ENCODE measurements at places on chromosomes 1 and 21.

DNA sequence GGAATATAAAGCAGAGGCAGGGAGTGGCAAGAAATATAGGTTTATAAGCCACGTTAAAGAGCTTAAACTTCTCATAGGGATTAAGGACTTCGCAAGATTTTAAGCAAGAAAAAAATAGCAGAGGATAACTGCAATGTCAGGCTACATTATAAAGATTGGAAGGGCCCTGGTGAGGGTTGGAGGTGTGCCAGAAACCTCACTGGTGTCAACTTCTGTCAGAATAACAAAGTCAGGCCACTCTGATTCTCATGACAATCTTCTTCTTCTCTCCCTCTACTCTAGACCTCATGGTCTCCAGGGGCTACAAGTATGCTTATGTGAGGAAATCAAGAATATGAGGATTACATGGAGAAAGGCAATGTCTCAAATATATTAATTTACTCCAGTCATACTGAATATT lies 32.6 kb upstream of the FMO2 start:
- no peak for DNase-seq

- DNase-seq, result no peak
Measured at GRCh38 chr1:46136711-46137110, 4.3 kb upstream of the PIK3R3 start.

- no peak for DNase-seq
Measured at GRCh38 chr21:30354308-30355005, 6.1 kb upstream of the KRTAP23-1 start.

DNA sequence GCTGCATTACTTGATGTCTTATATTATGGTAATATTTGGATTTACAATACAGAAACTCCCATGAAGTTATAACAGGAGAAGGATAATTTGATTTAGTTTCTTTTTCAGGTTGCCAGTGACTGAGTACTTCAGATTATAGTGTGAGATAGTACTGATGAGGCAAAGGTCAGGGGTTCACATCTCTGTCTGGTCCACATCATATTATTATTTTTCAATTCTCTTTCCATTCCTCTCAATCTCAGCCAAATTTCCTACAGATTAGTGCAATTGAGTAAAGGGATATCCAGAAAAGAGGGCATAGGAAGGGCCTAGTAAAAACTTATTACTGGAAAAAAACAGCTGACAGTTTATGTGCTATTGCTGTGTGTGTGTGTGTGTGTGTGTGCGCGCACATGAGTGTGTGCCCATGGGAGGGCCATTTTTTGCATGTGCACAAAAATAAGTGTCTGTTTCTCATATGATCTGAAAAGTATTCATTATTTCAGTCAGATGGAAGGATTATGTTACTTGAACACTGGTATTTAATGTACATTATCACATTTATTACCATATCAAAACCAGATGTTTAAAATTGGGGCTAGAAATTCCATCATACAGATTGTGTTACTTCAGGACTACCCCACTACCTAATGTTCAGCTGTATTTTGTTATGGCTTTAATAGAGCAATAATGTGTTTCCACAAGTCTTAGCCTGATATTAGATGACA lies 78.3 kb upstream of the KCNK2 start:
- DNase-seq, result no peak

DNA sequence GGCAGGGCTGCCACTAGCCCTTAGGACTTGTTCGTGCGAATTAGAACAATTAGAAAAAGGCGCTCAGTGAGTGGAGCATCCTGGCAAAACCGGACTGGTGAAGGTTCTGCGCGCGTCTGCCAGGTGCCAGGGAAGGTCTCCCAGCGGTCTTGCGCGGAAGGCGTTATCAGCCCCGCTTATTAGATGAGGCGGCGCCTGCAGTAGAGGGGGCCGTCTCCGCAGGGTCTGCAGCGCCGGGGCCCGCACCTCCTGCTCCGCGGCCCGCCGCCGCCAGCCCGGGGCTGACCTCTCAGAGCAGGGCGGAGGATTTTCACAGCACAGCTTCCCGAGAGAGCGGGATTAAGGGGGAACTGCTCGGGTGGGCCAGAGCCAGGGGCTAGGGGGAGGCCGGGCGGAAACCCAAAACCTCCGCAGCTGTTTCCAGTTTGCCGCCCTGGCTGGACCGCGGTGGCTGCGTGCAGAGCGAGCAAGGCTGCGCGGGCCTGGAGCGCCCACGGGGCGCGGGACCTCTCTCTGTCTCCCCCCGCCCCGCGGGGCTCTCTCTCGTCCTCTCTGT lies 155.2 kb downstream of the FOXD2 start:
- no peak for DNase-seq

DNA sequence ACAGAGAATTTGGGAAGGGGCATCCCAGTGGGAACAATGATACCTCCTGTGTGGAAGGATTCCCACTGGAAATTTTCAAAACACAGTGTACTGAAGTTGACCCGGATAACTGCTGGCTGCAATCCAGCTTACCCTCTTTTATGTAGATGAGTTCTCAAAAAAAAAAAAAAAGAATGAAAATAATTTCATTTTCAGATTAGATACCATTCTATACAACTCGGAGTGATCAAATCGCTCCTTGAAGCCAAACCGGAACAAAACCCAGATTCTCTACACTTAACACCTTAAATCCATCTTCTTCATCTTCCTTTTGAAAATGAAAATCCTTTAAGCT lies 69.1 kb downstream of the KAZN start:
- DNase-seq, result no peak

GRCh38 chr1:185561629-185562028 lies 172.6 kb upstream of the HMCN1 start:
- no peak for DNase-seq

DNA sequence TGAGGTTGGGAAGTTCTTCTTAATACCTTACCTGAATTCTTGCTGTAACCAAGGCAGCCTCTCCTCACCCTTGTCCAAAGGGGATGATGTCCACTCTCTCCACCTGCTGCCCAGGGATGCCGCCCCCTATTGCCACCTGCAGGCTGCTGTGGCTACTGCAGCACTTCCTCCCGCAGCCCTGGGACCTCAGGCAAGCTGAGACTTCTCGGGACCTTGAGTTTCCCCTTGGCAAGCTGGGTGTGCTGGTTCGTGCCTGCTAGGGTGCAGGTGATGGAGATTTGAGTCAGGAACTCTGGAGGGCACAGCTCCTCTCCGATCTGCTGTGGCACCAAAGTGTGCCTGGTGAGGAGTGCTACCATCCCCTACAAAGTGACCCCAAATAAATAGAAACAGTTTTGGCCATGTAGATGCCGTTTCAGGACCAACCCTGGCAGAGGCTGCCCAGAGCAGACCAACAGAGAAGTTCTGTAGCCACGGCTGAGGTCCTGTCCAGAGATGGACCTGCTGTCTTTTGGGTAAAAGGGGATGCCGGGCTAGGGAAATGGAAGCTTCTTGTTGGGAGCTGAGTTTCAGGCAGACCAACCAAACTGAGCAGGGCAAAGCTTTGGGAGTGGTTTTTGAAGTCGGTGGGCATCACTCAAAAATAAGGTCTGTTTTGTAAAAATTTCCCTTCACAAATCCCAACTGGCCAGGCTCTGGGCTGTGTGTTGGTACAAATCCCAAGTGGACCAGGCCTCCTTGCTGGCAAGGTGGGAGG lies 31.7 kb downstream of the RUNX3 start:
- no peak for DNase-seq

- DNase-seq, result no peak
Measured at GRCh38 chr1:82162486-82163420, 362.0 kb downstream of the ADGRL2 start.

- DNase-seq, result no peak
Measured at GRCh38 chr1:57345916-57346315, 77.9 kb downstream of the DAB1 start.

- DNase-seq, result peak; percentile 14
Measured at GRCh38 chr1:17239420-17239819, 9.5 kb upstream of the PADI3 start.

- no peak for DNase-seq
Measured at GRCh38 chr1:34753163-34753562, 1.7 kb upstream of the GJB5 start.

DNA sequence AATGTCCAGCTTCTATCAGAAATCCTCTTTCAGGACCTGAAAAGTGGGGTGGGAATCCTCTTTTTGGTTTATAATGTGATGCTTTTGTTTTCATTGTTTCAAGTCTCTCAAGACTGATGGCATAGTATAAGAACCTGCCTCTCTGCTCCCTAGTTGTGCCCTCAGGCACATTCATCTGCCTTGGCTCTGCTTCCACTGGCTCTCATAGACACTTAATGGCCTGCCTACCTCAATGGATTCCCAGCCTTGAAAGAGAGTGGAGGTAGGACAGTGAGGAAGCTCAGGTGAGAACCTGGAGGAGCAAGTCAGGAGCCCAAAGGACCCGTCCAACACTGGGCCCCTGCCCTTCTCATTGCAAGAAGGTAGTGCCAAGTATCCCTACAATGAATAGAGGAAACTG lies 4.8 kb downstream of the TTLL7 start:
- no peak for DNase-seq

GRCh38 chr1:228136901-228137300 lies 3.2 kb upstream of the GUK1 start:
- DNase-seq, result peak; percentile 37

DNA sequence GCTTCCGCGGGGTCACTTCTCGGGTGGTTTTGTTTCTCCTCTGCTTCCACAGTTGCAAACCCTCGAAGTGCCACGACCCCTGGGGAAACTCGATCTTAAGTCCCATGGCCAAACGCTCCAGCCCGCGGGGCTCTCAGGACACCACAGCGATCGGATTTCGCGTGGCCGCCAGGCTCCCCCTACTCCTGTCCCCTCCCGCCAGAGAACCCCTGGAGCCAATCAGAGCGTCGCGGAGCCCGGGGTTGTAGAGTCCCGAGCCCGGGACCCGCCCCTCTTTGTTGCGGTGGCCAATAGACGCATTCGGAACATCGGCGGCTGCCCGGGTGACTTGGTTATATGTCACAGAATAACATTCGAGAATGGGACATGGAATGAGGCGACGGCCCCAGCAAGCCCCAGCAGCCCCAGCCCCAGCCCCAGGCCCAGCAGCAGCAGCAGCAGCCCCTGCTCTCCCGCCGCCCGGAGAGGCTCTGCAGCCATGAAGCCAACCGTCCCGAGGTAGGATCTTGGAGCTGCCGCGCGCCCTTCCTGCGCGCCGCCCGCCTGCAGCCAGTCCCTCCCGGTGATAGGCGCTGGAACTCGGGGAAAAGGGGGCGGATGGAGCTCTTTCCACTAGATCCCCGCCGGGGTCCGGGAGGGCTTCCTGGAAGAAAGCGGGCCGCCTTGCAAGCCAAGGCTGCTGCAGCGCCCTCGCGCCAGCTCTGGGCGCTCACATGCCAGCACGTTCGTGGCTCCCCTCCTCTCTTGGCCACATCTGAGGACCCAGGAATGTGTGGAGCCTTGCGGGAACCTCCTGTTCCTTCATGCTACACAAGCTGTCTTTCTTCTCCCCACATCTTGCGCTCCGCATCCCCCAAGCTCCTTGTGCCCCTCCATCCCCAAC lies at the start of gene VASH2:
VASH2 (plus strand) TSS at position 299 of the 883 bp plus-strand sequence. CDS start 1,002 bp downstream, outside the sequence.
- no peak for DNase-seq

DNA sequence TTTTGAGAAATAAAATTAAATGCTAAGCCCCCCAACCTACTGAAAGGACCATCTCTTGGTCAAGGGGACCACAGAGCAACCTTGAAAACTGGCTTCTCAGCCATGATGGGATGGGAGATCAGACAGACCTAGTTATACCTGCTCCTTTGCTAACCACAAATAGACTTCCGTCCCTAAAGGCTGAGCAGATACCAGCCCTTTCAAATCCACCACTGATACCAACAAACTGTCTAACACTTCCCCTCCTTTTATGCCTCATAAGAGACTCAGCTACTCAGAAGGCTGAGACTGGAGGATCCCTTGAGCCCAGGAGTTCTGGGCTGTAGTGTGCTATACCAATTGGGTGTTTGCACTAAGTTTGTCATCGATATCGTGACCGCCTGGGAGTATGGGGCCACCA lies 407.3 kb downstream of the SIPA1L2 start:
- DNase-seq, result no peak

DNA sequence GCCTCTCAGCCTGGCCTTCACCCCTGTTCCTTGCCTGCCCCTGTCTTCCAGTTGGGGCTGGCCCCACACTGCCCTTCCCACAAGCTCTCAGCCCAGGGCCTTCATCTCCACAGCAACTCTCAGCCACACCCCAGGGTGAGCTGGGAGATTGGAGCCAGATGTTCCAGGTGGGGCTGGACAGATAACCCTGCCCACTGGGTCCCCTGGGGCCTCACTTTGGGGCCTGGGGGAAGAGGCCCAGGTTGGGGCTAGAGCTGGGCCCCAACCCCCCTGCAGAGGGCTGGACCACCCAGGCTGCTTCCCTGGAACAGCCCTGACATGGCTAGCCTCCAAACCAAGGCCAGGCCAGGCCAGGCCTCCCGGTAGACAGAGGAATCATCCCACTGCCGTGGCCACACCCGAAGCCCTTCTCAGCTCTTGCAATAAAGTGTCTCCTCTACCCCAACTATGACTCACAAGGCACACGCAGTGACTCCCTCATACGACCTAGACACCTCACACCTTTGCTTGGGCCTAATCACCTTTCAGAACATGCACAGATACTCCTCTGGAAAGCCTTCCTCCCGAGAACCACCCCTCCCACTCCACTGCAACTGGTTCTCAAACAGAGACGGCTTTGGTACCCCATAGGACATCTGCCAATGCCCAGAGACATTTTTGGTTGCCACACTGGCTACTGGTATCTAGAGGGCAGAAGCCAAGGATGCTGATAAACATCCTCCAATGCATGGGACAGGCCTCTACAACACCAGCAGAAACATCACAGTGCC lies 22.2 kb downstream of the SLC2A1 start:
- peak; percentile 69 for DNase-seq

DNA sequence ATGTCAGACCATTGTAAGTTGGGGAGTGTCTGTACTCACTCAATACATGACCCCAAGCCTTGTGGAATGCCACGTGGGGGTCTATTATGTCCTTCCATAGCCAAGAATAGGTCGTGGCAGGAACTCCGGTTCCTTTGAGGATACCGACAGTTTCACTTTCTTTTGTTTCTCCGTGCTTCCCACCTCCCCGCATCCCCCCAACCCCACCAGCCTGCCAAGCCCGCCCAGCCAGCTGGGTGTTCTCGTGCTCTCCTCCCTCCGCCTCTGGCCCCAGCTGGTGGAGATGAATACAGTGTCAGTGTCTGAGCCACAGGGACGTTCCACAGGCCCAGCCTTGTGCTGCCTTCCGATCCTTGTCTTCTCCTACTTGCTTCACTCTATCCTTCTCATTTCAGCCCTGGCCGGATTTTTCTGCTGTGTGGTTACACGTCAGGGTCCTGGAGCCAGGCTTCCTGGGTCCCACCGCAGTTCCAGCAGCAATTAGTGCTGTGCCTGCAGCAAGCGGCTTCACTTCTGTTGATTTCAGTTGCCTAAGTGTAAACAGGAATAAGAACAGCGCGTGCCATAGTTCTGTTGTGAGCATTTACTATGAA lies 4.1 kb upstream of the AGTRAP start:
- no peak for DNase-seq

DNA sequence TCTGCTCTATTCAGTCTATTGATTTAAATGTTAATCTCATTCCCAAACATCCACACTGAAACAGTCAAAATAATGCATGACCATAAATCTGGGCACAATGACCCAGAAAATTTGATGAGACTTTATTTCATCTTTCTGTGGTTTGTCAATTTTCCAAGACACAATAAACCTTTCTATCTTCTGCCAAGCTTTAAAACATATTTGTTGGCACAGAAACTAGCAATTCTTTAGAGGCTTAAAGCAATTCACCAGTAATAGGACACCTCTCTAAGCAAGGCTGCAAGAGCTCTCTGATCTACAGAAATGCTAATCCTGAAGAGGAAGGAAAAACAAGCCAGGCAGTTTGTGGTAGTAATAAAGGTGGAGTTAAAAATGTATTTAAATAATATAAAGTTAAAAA lies 113.7 kb downstream of the FCRL5 start:
- no peak for DNase-seq

Data from NK-92 treated with Interleukin-12 subunit alpha and Interleukin-12 subunit beta, amount 100 ng/mL, for 24 hours (cell line).